NCI-H2081 (cell line): ENCODE measurements at places on chromosomes 3 and 15.

DNA sequence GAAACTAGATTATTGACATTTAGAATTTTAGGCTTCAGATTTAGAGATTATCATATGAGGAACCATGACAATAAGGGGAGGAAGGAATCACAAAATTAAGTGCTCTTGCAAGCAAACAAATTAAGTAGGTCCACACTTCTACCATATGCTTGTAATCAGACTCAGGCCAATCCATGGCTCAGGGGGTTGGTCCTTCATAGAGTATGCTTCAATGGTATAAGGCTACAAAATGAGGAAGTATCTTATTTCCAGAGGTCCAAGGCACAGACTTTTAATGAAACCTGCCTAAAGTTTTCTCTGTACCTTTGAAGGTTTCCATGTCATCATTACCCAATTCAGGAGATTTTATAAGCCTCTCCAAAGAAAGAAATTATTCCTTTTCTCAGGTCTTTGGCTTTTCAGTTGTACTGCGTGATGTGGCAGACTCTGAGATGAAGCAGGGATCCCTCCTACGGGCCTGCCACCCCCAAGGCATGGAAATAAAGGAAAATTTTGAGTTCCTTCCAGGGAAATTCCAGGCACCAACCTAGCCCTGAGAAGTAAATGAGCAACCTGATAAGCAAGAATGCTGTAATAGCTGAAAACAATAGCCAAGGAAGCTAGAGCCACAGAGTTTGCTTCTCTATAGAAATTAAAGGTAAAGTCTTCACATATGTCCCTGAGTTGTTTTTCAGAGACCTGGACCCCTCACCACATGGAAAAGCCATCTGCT lies 36.3 kb downstream of the SERPINI2 start:
- no peak for DNase-seq

- no peak for DNase-seq
Measured at GRCh38 chr3:126543457-126544061, 15.2 kb downstream of the C3orf22 start.

DNA sequence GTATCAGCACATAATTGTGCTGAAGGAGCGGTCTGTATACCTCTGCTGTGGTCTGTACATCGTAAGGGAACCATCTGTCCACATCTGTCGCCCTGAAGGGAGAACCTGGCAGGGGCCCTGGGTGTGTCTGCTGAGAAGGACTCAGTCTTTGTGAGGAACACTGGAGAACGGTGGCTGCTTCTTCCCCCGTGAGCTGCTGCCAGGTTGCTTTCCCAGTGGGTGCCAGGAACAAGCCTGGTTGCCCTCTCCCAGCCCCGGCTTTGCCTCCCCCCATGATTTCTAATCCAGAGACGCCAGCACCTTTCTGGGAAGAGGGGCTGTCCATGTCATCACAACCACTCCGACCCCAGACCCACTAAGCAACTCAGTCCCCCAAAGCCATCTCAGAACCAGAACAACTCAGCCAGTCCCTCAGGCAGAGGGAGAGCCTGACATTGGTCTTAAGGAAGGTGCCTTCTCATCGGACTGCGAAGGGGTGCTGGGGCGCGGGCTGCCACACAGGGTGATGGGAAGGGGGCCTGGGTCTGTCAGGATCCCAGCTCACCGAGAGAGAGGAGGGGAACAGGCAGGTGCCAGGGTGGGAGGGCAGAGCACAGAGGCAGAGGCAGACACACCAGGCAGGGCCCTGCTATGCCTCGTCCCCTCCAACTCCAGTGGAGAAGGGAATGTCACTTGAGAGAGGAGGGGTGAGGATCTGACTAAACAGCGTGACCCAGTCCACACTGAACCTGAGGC lies 8.5 kb downstream of the TNK2 start:
- no peak for DNase-seq

- DNase-seq, result no peak
Measured at GRCh38 chr15:78950902-78951840, 6.3 kb upstream of the CTSH start.

GRCh38 chr15:69475769-69476358 lies 23.2 kb downstream of the RPLP1 start:
- peak; percentile 63 for DNase-seq

DNA sequence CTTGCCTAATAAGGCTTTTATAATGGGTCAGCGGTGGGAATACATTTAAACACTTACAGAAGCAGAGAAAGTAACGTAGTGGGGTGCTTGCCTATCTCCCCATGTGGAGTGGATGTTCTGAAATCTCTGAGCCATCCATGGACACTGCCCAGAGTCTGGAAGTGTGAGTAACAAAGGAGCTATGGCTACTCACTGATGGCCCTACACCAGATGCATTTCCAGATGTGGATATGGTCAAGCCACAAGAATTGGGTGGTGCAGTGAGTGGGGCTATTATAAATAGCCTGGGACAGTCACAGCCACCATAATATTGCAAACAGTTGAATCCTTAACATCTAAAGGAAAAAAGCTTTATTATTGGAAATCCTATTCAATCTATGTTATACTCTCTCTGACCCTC lies 96.6 kb downstream of the CGNL1 start:
- no peak for DNase-seq

- no peak for DNase-seq
Measured at GRCh38 chr3:184525337-184526087, 36.1 kb upstream of the EPHB3 start.

- no peak for DNase-seq
Measured at GRCh38 chr3:177960014-177960413, 576.2 kb upstream of the KCNMB2 start.

GRCh38 chr3:95134693-95135413 lies 1072.0 kb downstream of the NSUN3 start:
- DNase-seq, result no peak

DNA sequence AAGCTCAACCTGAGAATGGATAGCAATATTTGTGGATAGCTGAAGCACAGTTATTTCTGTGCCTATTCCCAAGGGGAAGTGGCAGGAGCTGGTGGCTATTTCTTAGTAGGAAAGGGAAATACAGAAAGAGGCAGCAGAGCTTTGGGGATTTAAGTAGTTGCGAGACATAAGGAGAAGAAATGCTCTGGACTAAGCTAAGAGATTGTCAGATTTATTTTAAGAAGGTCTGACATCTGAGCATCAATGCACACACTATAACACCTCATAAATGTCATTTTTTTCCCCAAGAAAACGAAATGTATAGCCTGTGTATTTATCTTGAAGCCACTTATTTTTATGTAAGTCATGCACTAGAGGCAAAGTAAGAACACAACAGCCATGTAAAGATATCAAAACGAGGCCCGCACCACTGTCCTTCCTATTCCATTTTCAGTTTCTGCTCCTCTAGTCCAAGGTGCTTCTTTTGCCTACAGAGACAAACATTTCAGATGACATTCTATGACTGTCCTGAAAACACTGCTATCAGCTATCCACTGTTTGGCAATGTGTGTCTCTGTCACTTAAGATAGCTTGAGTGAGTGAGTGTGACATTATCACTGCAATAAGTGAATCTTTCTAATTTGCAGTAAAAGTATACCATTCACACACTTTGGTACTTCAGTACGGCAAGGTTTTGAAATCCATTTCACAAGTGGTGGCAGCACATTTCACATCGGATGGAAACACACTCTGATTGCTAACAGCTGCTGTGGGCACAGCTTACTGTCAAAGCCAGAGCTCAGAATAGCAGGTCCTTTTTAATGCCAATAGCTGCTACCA lies 62.7 kb upstream of the ICE2 start:
- DNase-seq, result no peak

GRCh38 chr3:186998937-186999368 lies 68.6 kb downstream of the ST6GAL1 start:
- no peak for DNase-seq

GRCh38 chr15:76861815-76862397 lies 43.2 kb downstream of the SCAPER start:
- no peak for DNase-seq

GRCh38 chr3:12901623-12902045 lies 60.3 kb upstream of the RPL32 start:
- no peak for DNase-seq

GRCh38 chr3:194134231-194134756 lies 1.7 kb upstream of the HES1 start:
- peak; percentile 84 for DNase-seq

DNA sequence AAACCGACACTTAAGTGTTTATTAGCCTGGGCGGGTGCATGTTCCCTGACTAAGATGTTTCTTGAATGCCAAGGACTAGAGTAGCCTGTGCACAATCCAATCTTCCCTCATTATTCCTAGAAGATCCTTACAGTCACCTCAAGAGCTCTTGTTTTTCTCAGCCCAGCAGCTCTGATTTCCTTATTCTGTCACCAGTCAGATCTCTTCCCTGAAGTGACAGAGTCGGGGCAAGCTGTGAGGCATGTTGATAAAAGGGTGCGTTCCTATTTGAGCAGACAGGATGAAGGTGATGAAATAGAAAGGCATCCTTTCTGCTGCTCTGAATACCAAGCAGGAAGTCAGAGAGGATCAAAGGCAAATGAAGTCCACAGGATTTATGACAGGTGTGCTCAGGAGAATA lies 125.6 kb upstream of the MCTP2 start:
- DNase-seq, result no peak

- no peak for DNase-seq
Measured at GRCh38 chr3:157816896-157817295, 289.3 kb downstream of the SHOX2 start.

GRCh38 chr3:88617283-88617682 lies 467.5 kb downstream of the C3orf38 start:
- DNase-seq, result no peak

- no peak for DNase-seq
Measured at GRCh38 chr15:98684995-98685525, 36.7 kb downstream of the IGF1R start.

DNA sequence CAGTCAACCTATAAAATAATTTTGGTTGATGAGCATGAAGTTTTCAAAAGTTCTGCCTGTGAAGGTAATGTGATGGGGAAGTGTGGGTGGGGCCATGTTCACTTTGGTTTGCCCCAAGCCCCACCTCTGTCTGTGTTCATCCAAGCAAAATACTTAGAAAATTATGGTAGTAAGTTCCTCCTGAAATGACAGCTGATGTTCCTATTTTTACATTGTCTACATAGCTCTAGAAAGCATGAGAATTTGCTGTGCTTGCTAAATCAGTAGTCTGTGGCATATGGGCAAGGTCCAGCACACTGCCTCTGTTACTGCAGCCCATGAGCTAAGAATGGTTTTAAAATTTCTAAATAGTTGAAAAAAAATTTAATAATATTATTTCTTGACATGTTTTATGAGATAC lies 21.9 kb upstream of the CP start:
- no peak for DNase-seq

DNA sequence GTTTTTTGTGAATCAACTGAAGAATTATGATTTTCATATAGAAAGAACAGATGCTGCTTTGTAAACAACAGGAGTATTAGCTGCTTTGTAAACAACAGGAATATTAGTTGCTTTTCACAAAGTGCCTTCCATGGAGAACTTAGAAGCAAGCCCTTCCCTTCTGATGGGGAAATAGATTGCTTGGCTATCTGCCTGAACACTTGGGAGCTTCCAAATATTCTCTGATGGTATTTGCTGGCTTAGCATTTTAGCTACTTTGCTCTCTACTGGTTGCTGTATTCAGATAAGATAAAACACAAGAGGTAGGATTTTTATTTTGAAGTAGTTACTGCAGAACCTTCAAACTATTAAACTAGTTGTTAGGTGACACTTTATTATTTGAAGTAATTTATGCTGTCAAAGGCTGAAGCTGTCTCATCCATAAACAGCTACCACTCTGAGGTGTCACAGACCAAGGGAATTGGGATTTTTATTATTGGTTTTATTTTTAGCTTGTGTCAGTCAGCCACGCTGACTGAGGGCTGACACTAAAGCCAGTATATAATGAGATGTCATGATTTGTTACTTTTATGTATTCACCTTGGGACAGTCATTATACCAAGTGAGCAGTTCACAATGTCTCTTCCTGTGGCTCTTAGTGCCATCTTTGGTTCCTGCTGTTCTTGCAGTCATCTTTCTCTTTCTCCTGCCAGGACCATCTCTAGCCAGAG lies 50.0 kb downstream of the ZIC1 start:
- DNase-seq, result no peak

- DNase-seq, result no peak
Measured at GRCh38 chr15:63238171-63238570, 39.2 kb upstream of the APH1B start.

GRCh38 chr3:111151438-111151837 lies 79.8 kb downstream of the NECTIN3 start:
- DNase-seq, result no peak

DNA sequence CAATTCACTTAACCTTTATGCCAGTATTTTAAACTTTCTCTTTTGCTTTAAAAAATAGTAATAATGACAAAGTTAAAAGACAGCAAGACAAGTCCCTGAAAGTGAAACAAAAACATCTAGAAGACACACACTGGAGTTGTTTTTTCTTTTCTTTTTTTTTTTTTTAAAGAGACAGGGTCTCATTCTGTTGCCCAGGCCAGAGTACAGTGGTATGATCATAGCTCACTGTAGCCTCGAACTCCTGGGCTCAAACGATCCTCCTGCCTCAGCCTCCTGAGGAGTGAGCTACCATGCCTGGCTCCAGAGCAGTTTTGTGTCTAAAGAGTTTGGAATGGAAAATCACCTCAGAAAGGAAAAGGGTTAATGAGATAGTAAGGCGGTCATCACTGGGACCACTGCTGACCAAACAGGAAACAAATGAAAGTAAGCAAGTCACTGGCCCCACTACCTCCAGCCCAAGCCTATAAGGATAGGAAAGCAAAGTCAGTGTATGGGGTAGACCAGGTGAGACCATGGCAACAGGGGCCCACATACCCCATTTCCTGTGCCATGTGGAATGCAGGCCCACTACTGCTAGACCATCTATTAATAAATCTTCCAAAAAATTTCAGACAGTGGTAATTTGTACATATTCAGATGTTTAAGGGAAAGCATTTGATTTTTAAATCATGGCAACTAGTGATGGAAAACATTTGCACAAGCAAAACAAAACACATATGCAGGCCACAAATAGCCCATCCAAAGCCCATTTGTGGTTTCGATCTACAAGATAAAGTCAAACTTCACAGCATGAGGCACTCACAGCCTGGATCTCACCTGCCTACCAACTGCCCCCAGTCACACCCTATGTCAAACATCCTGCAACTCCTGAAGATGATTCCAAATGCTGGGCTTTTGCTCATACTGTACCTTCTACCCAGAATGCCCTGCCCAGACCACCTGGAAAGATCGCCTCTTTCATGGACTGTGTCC lies 62.6 kb downstream of the OSBPL10 start:
- no peak for DNase-seq
